Midbrain (tissue), 1 donor: ENCODE measurements at places on chromosomes 5 and 9.

- DNase-seq: no peak
These were observed 157.6 kb upstream of the IRX2 start for GRCh38 chr5:2909035-2909434.

- no peak for DNase-seq
These were observed 93.0 kb downstream of the CEMIP2 start for GRCh38 chr9:71675105-71675856.

- no peak for DNase-seq
These were observed 47.8 kb downstream of the PLPP7 start for GRCh38 chr9:131337131-131337848.

- no peak for DNase-seq
These were observed 76.5 kb upstream of the CTNNA1 start for GRCh38 chr5:138676556-138677193.

DNA sequence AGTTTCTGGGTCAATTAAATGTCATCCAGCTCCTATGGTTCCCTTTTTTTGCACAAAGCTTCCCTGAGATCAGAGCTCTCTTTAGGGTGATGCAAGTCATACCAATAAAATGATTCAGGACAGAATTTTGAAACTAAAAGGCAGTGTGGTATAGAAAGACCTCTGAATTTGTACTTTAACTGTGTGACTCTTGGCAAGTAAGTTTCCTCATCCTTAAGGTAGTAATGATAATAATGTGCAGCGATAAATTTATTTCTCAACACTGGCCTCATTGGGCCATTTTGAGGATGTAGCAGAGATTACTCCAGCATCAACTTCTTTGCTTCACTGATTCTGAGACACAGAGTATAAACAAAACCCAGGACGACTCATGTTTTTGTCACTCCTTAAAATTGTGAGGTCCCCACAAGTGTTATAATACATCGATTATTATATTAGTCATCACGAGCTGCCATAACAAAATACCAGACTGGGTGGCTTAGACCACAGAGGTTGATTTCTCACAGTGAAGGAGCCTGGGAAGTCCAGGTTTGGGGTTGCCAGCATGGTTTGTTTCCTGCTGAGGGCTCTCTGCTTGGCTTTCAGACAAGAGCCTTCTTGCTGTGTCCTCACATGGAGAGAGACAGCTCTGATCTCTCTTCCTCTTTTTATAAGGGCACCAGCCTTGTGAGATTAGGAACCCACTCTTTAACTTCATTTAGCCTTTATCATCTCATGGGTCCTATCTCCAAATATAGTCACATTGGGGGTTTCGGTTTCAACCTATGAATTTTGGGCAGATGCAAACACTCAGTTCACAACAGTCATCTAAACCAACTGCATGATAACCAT, 293.0 kb downstream of the ZNF608 start:
- no peak for DNase-seq

DNA sequence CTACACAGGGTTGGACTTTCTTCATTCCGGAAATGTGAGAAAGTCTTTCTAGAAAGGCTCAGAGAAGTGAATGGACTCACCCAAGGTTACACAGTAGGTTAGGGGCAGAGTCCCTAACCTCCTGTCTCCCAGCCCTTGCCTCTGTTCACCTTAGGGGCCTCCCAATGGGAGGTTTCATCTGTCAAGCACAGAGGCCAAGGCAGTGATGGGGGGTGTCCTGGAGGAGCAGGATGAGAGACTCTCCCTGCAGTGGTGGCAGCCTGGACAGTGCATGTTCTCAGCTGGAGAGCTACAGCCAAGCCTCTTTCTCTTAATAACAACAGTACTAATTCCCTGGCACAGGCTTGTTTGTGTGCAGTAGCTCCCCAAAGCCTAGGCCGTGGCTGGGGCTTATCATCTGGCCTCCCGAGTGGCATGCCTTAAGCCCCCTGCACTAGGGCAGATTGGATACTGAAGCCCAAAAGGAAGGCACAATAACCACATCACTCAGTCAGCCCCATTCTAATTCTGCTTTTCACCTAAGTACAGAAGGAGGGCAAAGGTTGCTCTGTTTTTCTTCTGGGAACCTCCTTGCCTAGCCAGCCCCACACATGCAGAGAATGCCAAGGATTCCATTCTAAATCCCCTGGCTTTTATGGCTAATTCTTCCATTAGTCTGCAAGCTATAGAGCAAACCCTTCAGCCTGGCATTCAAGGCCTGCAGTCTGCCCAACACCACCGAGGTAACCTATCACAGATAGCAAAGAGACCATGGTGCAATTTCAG, 50.2 kb upstream of the XPA start:
- no peak for DNase-seq

GRCh38 chr5:136020383-136021015, 8.3 kb upstream of the TGFBI start:
- DNase-seq: no peak

- no peak for DNase-seq
These were observed 43.5 kb upstream of the UBAC1 start for GRCh38 chr9:136004712-136005111.

DNA sequence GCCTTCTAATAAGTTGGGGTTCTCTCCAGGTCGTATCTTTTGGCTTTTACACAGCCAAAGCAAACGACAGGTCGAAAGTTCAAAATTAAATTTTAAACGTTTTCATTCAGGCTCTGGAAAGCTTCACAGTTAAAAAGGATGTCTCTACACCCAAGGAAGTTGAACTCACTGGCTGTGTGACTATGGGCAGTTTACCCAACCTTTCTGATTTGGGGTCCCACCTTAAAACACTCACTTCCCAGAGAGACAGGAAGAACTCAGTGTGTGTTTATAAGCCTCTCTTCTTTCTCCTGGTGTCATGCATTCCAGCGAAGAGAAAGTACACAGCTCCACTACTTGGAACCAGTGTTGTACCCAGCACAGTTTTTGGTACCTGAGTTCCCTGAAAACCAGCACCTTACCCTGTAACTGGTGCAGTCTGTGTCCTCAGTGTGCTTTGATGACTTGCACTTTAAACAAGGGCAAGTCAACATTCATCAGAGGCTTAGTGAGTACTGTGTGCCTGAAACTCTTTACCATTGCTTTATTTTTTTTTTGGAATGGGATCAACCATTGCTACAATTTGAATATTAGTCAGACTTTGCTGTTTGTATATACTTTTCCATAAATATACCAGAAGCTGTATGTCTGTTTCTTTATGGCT, 1.7 kb downstream of the SRD5A1 start:
- DNase-seq: no peak

GRCh38 chr9:113668061-113668460, 204.5 kb downstream of the RGS3 start:
- DNase-seq: no peak

GRCh38 chr5:160470437-160471361, 49.0 kb downstream of the PTTG1 start:
- DNase-seq: no peak

GRCh38 chr5:94505327-94506068, 112.9 kb downstream of the KIAA0825 start:
- DNase-seq: no peak

- no peak for DNase-seq
These were observed 73.5 kb downstream of the NR6A1 start for GRCh38 chr9:124697326-124698200.

GRCh38 chr9:69093471-69094103, 58.0 kb downstream of the FXN start:
- no peak for DNase-seq

GRCh38 chr5:32538031-32538547, 47.3 kb upstream of the SUB1 start:
- no peak for DNase-seq

DNA sequence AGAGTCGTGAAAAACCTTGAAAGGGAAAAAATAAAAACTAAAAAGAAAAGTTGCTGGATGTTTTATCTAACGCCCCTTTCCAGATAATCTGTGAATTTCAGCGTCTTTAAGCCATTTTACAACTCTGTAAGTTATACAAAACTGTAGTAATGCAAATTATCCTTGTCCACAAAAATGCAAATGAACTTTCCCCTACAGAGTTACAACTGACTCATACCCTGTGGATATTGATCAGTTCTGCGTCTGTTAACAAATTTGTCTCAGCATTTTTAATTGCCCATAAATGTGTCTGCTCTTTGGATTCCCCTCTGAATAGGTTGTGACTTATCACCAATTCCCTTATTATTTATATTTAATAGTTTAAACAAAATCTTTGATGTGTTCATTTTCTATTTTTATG, 105.9 kb upstream of the PRLR start:
- no peak for DNase-seq

DNA sequence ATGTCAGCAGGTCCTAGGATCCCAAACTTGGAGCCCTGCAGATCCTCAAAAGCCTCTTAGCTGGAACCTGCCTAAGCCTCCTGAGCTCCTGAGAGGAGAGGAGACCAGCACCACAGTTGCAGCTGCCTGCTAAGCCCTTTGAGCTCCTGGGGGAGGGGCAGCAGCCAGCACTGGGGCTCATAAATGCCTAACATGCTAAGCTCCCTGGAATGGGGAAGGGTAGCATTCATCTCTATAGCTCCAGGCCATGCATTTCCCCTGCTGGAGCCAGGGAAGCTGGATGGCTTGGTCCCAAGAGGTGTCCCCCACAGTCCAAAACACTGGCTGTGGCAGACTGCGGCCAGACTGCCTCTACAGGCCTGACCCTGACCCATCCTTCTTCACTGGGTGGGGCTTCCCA, 182.7 kb downstream of the KCNN2 start:
- DNase-seq: no peak

GRCh38 chr9:70868661-70869652, 252.5 kb downstream of the TRPM3 start:
- DNase-seq: peak; percentile 17

- no peak for DNase-seq
These were observed 43.2 kb upstream of the IER5L start for GRCh38 chr9:129221233-129221632.

- DNase-seq: no peak
These were observed 47.4 kb downstream of the SLC28A3 start for GRCh38 chr9:84293001-84293798.

DNA sequence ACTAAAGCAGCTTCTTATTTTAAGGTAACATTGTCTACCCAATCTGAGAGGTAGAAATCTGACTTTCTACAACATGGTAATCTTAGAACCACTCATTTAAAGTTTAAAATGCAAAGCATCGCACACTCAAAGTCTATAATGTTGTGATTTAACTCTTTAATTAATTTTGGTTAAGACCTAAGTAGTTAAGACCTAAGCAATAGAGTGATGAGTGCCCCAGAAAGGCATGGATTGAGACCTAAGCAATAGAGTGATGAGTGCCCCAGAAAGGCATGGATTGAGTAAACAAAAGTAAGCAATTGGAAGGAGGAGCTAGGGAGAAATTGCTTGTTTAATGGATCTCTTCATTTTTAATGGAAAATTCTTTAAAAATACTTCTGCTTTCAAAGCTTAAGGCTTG, 86.8 kb downstream of the NLN start:
- no peak for DNase-seq

DNA sequence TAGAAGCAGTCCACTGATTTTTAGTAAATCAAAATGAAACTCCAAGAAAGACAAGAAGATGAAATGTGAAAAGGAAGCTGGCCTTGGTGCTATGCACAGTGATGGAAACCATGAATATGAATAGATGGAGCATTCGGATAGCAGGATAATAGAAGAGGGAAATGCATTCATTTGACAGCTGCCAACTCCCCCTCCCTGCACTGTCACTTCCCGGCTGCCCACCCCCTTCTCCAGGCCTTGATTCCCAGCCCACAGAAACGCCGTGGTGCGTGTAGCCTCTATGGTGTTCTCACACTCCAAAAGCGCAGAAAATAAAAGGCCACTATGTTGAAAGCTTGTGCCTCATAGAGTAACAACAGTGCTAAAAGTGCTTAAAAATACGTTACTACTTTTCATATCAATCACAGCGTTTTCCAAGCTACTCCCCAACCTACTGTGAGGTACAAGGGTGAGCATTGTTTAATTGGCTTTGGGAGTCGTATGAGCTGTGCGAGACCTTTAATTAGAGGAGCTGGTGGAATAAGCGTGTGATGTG, 26.1 kb upstream of the IFNK start:
- DNase-seq: peak; percentile 71

DNA sequence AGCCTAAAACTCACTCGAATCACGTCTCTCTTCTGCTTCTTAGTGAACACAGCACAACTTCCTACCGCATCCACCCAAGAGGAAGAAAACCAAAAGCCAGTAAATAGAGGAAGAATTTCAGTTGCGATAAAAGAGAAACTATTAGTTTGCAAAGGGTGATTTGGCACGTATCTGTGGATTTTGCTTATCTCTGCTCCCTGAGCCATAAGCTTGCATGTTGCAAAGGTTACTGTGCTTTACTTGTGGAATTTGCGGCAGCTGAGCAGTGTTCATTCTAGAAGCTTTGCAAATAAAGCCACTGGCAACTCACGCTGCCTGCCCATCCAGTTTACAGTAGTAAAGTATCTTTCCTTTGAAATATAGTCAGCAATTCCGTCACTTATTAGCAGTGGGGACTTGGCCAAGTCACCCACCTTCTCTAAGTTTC, 149.0 kb upstream of the PCA3 start:
- DNase-seq: no peak

GRCh38 chr5:7078901-7079300, 317.0 kb upstream of the ADCY2 start:
- DNase-seq: no peak

DNA sequence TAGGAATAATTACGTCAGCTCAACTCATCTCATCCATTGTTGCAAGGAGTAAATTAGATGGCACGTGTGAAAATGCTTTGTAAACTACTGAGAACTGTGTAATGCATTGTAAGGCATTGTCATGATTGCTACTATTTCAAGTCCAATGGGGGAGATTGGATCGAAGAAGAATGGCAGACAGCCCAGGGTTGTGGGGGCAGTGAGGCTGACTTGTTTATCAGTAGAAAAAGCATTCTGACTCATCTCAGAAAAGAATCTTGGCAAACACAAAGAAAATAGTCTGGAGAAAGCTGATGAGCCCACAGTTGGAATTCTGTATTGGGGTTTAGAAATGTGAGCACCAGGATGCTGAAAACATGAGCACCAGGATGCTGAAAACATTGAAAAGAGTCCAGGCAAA, 28.0 kb upstream of the DAP start:
- DNase-seq: no peak

DNA sequence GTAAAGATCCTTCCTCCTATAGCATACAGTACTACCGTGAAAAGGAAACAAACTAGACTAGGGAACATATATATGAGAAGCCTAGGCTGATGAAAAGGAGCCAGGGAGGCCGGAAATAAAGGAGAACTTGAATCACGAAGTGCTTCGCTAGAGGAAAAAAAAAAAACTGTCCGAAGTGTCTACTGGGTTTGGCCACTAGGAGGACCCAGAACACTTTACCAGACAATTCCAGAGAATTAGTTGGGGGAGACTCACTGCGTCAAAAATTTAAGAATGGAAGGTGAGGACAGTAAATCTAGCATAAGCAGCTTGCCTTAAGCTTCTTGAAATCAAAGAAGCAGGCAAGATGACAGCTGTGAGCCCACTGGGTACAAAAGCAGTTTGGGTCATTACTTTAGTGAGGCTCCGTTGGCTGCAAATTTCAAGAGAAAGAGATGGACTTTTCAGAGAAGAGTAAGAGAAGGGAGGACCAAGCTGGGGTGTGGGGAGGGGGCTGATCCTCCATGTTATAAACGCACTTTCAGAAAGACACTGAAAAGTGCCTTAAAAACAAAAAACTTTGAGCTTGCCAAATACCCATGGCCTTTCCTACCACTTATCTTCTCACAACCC, 47.4 kb downstream of the P4HA2 start:
- DNase-seq: peak; percentile 36

- no peak for DNase-seq
These were observed 177.6 kb upstream of the ST8SIA4 start for GRCh38 chr5:101080462-101081240.
